SW480 (cell line): ENCODE measurements at places on chromosomes 3 and 15.

DNA sequence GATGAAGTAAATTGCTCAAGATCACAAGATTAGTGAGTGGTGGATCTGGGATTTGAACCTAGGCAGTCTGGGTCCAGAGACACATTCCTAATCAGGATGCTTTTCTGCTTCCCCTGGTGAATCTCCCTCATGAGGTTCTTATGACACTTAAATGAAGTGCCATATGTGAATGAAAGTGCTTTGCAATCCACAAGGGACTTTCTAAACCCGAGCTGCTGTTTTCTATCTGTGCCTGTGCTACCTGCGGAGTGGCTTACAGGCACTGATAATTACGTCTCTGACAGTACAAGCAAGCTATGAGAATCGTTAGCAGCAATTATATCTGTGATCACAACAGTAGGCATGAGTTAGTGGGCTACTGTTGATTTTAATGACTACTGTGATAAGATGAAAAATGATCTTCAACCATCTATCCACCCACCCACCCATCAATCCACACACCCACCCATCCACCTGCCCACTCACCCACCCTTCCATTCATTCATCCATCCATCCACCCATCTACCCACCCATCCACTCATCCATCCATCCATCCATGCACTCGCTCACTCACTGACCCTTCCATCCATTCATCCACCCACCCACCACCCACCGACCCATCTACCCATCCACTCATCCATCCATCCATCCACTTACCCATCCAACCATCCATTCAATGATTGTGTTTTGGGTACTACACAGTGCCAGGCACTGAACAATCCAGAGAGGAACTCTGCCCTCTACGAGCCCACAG is 51.8 kb downstream of the ATP2B2 start:
- DNase-seq: no peak

DNA sequence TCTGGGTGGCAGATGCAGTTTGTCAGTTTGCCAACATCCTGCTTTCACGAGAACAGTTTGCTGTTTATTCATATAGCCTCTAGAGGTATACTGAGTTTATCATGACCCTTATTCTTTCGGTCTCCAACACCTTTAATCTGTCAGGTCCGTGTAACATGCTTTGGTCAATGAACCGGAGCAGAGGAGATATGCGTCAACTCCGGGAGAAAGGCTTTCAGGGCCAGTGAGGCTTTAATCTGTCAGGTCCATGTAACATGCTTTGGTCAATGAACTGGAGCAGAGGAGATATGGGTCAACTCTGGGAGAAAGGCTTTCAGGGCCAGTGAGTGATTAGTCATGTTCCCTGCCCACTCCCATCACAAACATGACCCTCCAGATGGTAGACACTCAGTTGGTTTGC is 16.9 kb upstream of the GPD1L start:
- no peak for DNase-seq

DNA sequence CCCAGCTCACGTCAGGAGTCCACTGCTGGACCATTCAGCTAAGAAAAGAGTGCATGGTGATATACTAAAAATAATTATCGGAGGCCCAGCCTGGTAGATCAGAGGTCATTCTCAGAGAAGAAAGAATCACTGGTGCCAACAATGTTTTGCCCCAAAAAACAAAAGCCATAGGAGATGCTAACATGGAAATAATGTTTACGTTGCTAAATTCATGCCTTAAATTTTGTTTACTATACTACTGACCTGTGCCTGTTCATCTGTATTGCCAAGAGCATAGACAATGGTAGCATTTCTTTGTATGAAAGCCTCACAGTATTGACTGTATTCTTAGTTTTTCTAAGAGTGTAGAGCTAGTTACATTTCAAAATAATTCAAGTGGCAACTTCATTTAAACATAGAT is 138.1 kb upstream of the GPR149 start:
- DNase-seq: no peak

DNA sequence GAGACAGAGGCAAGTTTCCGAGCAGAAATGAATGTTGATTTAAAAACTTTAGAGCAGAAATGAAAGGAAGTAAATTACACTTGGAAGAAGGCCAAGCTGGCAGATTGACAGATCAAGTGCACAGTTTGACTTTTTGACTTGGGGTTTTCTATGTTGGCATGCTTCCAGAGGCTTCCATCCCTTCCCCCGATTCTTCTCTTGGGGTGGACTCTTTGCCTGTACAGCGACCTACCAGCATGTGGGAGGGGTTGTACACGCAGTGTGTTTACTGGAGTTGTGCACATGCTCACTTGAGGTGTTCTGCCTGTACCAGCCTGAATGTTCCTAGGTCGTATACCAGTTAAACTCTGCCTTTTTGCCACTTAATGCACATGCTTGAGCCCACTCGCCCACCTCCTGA is 701.5 kb upstream of the GBE1 start:
- DNase-seq: no peak

- DNase-seq: no peak
These were observed 2.9 kb downstream of the GNAT1 start for GRCh38 chr3:50194128-50194902.

- DNase-seq: no peak
These were observed 18.6 kb upstream of the MYZAP start for GRCh38 chr15:57573151-57573550.

- DNase-seq: no peak
These were observed 153.2 kb downstream of the LRRC28 start for GRCh38 chr15:99404454-99404853.

DNA sequence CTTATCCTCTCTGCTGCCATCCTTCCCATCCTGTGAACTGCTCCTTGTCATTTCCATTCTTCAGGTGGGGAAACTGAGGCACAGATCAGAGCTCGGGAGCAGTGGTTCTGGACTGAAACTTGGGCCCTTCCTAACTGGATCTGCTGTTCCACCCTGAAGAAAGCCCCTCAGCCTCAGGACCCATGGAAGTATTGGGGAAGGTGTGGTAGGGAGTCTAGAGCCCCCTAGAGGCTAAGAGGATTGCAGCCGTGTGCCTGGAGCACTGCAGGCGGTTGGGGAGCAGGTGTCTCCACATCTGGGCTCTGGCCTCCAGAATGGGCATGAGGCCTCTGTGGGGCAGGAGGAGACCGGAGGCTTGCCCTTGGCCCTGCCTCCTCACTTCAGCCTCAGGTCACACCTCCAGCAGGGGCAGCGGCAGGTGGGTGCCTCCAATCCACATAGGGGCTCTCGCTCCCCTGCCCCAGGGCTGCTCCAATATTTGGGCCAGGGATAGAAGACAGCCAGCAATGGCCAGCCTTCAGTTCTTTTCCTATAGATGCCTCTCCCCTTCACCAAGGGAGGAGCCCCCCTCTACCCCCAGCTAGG is 28.1 kb downstream of the DNAJB8 start:
- no peak for DNase-seq

- no peak for DNase-seq
These were observed 97.3 kb downstream of the SLCO3A1 start for GRCh38 chr15:91950631-91951329.
